T-helper 2 cell (primary cell): ENCODE measurements at places on chromosomes 2 and 18.
A peak's percentile ranks its signal among the peaks of the same experiment; 100 is the strongest.

DNA sequence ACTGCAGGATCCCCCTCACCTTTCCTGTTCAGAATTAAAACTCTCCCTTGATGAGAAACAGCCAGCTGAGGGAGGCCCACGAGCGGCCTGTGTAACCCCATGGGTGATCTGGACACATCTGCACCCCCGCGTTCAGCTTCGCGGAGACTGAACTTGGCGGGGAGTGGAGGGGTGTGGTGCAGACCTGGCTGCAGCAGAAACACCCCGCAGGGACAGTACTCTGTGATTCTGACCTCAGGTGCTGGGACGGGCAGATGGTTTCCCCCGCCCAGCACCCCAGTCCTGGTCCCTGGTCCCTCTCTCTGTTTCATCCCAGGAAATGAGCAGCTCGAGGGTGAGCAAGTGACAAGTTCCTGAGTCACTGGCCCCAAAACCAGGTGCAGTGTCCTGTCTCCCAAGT lies 41.2 kb downstream of the GBX2 start:
- DNase-seq, result no peak

- no peak for DNase-seq
Measured at GRCh38 chr2:101473591-101473910, 1.4 kb downstream of the RFX8 start.

GRCh38 chr2:17557596-17557995 lies 17.1 kb downstream of the VSNL1 start:
- DNase-seq, result no peak

- DNase-seq, result no peak
Measured at GRCh38 chr2:238881353-238882081, 33.6 kb downstream of the TWIST2 start.

- DNase-seq, result no peak
Measured at GRCh38 chr2:200267350-200267749, 39.1 kb upstream of the SPATS2L start.

DNA sequence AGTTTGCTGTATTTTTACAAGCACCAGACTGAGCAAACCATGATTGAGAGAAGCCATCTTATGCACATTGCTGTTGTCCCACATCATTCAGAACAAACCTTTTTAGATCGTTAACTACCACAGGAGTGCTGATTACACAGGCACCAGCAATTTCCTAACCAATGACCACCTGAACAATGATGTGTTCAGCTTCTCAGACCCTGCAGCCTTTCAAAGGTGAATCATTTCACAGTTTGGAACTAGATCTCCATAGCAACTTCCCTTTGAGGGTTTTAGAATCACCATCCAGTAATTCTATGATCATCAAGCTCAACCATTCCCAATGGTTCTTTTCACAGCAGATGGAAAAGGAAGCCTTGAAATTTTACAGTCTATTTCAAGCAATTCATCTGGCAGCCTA lies 71.4 kb downstream of the OLA1 start:
- DNase-seq, result no peak

GRCh38 chr2:43105586-43106558 lies 120.5 kb downstream of the ZFP36L2 start:
- DNase-seq, result no peak

- no peak for DNase-seq
Measured at GRCh38 chr2:195560209-195560895, 96.7 kb upstream of the SLC39A10 start.

DNA sequence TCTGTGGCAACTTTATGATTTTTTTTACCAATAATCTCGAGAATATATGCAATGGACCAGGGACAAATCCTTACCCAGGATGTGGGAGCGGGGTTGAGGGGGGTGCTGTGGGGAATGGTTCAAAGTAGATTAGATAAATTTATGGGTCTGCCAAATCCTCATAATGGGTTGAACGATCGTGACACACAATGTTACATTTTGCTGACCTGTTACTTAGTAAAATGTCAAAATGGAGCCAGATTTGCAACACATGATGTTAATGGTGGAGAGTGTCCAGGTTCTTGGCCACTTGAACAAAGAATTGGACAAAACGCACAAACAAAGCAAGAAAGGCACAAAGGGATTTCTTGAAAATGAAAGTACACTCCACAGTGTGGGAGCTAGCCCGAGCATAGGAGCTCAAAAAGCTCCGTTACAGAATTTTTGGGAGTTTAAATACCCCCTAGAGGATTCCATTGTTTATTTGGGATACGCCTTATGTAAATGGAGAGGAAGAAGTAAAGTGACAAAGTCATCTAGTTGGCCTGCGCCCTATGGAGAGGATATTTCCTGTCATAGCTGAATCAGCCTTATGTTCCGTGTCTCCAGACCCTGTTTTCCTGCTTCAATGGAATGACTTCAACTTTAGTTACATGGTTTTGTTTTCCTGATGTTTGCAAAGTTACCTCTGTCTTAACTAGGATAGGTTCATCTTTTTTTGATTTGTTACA lies 776.0 kb downstream of the DCC start:
- no peak for DNase-seq

GRCh38 chr2:145410086-145410485 lies 890.2 kb upstream of the ZEB2 start:
- DNase-seq, result no peak

DNA sequence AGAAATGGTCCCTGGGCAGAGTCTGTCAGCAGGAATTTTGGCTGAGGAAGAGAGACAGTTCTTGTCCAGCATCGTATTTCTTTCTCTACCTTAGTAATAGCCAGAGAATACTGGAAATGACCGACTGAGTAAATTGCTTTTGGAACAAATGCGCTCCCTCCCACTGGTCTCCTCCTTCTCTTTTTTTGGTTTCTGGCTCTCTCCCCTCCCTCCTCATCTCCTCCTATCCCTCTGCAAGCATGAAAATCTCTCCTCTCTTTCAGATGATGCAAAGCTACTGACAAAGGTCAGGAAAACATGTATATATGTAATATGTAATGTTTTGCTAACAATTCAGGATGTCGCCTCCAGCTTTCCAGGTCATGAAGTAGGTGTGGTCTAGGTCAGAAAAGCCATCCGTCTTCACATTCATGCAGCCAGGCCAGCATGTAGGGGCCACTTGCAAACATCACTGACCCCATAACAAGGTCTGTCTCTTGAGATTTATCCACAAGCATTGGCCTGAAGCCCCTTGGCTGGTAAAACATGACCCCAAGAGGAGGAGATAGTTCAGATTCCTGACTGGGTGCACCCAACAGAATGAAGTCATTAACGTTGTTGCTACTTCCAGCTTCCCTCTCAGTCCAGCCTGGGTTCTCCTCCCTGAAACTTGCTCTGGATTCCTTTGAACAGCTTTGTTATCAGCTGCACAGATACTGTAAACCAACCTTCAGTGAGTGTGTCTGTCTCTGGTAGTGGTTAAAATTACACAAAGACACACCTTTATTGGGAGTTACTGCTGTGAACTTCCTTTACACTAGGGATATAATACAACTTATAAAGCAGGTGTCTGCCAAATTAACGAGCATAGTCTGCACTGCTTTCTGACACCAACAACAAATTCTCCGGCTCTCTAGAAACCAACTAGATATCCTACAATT lies 864.4 kb upstream of the KLHL29 start:
- DNase-seq, result no peak

GRCh38 chr2:26519396-26520147 lies 41.6 kb upstream of the OTOF start:
- DNase-seq, result peak; percentile 43

DNA sequence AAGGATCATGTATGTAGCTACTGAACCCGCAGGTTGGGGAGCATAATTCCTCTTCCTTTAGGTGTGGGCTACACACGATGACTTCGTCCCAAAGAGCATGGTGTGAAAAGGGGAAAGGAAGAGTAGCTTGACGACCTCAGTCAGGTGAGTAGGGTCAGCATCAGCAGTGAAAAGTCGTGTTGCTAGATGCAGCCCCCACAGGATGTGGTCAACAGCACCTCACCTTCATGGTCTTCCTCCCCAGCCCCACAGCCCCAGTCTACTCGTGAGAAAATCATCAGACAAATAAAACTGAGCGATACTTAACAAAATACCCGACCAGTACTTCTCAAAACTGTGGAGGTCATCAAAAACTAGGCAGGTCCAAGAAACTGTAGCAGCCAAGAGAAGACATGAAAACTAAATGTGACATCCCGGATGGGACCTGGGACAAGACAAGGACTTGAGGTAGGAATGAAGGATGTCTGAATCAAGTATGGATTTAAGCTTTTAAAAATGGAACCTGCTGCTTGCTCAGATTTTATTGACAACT lies 77.5 kb upstream of the NFATC1 start:
- no peak for DNase-seq

- no peak for DNase-seq
Measured at GRCh38 chr2:126809340-126809739, 89.3 kb upstream of the TEX51 start.

DNA sequence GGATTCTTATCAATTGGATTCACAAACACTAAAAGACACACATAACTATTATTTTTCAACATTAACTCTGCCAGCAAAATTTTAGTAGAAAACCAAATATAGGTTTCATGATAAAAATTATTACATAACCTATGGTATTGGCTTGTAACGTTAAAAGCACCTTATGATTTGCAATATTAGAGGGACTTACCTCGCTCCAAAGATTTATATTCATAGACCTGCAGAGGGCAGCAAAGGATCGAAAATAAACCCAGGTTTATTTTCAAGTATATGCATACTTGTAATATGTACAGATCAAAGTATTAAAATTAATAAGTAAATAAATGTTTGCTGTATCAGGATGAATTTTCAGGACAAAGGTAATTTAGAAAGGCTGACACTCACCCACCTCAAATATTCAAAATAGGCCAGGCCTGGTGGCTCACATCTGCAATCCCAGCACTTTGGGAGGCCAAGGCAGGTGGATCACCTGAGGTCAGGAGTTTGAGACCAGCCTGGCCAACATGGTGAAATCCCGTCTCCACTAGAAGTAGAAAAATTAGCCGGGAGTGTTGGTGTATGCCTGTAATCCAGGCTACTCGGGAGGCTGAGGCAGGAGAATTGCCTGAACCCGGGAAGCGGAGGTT lies 45.3 kb downstream of the LRPPRC start:
- no peak for DNase-seq

DNA sequence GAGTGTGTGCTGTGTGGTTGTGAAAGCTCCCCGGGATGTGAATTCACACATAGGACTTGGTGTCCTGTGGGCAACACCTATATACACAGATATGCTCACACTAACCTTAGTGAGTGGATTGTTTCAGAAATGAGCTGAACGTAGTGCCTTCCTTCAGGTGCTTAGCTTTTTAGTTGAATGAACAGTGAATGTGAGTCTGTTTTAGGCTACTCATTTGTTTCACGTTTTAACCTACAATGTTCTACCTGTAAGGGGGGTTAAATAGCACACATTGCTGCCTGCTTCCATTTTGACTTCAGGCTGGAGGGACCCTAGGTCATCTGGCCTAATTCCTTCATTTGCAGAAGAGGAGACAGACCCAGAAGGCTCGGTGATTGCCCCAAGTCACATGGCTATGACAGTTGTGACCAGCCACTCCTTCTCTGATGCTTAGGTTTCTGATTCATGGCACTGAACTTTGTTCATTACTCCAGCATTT lies 1.0 kb downstream of the PLEK start:
- no peak for DNase-seq

DNA sequence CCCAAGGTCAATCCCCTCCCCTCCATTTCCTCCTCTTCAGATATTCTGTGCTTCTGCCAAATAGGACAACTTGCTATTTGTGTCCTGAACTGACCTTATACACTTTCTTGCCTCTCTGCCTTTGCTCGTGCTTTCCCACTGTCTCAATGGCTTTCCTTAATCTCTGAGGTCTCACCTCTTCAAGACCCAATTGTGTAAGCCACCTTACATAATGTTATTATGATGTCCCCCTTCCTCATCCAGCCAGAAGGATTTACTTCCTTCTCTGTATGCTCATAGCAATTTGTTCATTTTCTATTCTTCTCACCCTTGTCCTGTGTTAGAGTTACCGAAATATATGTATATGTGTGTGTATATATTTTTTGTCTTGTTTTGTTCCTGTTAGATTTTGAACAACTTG lies 26.9 kb upstream of the DARS1 start:
- no peak for DNase-seq

- no peak for DNase-seq
Measured at GRCh38 chr2:42792583-42793333, at the start of gene HAAO. HAAO (minus strand) TSS chr2:42792583; CDS start chr2:42792536, 47 bp downstream.

DNA sequence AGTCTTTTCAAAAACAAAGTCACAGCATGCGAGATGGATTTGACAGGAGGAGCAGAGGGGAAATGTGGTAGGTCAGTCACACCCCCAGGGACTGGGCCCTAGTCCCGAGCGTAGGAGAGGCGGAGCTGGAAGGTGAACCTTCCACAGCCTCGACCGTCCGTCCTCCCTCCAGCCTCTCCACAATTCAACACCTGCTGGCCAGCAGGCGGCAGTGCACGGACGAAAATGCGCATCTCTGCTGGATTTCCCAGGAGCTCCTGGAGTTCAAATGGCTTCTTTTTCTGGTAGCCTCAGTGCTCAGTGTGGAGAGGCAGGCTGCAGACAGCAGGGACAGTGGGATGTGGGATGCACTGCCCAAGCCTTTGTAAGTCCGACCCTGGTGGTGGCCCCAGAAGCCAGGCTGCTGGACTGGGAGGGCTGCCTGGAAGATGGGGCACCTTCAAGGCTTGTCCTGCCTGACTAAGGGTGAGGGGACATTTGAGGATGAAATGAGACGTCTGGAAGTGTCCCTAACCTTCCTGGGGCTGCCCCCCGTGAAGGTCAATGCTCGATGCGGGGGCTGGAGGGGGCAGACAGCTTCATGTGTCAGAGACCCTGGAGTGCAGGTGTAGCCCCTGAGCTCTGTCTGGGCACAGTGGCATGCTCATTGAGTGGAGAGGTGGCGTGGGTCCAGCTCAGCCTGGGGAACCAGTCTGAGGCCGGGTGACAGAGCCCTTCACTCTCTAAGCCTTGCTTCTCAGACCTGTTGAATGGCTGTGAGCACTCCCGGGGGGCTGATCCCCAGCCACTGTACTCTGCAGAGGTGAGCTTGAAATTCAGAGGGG lies 189.5 kb downstream of the TFCP2L1 start:
- no peak for DNase-seq

- no peak for DNase-seq
Measured at GRCh38 chr2:138307099-138307498, 194.5 kb upstream of the SPOPL start.

GRCh38 chr2:238506371-238507068 lies 79.8 kb downstream of the ASB1 start:
- DNase-seq, result no peak

- DNase-seq, result no peak
Measured at GRCh38 chr18:63928331-63928730, 20.6 kb downstream of the SERPINB10 start.

DNA sequence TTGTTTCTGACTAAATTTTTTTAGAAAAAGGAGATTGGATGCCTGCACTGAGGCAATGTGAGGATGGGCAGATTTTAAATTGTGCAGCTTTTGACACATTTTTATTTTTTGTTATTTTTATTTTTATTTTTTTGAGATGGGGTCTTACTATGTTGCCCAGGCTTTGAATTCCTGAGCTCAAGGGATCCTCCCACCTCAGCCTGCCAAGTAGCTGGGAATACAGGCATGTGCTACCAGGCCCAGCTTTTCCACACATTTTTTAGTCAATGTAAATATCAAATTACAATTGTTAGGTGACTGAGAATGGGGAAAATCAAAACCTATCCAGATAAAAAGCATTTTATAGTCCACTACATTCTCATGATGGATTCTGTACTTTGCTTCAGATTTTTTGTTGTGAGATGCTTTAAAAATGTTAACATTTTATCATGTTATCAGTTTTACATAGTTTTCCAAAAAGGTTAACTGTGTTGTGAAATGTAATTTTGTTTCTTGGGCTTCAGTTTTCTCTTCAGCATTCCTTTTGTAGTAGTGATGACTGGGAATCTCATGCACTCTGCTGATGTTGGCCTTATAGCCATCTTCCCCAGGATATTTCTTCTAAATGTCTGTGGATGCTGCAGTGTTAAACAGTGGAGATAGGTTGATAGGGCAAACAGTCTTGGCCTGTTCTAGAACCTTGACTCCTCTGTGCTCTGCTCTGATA lies 41.4 kb downstream of the PKP4 start:
- DNase-seq, result no peak

GRCh38 chr2:23420091-23420839 lies 35.3 kb downstream of the KLHL29 start:
- DNase-seq, result no peak
